ENCODE measurements at places on chromosomes 1 and 21.

DNA sequence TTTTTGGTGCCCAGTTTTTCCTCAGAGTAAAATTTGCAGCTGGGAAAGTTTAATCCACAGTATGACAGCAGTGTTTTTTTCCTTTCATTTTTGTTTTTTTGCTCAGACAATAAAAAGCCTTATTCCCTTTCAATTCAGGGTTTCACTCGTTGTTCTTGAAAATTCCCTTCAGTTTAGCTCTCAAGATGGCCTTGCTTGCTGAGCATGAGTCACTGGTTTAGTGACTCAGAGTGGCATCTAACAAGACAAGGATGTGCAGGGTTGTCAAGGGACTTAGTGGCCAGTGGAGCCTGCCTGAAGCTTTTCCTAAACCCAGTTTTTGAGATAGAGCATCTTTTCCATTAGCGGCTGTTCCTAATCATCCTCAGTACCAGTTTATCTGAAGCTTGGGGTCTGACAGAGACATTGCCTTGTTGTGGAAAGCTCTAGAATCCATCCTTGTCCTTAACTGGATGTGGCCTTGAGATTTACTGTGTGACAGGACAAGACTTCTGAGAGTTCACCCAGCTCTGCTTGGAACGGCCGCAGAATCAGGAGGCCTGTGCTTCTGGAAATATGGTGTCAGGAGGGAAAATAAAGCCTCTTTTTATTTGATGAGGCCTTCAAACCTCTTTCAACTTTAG lies 48.4 kb upstream of the DNAJC6 start:
- peak; percentile 59 for DNase-seq

DNA sequence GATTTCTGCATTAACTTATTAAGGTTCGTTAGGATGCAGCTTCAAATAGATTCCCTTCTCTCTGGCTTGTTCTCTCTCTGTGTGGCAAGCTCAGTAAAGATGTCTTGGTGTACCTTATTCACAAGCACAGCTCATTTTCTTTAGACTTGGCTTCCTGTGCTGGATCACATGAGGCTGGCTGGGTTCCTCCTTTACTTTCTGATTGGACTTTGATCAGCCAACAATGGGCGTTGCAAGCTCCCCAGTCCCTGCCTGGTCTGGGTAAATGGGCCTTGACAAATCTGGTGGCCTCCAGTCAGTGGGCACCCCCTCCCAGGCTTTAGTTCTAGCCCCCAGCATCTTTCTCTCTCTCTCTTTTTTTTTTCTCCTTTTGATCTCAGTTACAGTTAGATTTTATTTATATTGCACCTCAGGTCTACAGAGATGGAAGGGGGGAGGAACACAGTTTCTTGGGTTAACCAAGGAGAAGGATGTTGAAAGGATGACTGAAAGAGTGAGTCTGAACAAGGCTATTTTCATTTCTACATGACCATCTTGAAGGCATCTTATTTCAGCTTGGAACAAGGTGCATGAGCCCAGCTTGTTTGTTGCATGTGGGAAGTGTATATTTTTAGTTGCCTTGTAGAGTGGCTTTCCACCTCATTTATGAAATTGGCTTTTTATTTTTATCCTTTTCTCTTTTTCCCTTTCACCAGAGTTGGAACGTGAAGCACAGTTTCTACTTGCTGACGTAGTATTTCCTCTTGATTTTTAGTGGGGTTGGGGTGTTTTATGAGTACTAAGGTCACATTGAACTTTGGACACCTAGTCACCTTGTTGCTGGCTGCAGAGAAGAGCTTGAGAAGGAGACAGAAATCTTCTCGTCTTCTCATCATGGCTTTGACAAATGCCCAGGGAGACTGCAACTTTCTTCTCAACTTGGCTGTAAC lies 77.1 kb downstream of the PBX1 start:
- DNase-seq, result no peak

DNA sequence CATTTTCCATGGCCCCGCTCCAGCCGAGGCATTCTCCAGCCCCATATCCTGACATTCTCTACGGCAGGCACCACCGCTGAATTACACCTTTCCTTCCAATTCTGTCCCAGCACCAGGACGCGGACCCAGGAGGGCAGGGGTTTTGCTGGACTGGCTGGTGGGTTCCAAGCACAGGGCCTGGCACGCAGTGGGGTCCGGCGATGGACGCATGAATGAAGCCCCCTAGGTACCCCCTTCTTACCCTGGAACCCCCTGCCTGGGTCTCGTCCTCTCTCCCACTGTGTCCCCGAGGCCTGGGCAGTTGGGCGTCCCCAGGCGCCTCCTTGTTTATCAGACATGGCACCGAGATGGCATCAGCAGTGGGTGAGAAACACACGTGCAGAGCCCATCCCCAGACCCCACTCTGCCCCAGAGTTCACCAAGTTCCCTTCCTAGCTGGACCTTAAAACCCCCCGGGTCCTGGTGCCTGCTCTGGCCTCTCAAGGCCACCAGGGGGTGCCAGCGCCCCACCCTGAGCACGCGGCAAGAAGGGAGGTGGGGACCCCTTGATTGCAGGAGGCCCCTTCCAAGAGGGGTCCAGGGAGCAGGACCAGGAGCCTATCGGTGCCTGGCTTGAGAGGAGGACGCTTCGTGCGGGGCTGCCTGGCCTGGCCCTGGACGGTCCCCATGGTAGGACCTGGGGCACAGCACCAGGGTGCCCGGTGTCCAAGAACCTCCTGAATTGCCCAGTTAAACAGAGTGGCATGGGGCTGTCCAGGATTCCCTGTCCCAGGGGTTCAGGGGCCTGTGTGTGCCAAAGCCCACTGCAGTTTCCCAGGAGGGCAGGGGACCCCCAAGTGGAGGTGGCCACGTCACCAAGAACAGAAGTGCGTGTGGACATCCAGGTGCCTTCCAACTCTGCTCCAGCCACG lies 46.1 kb downstream of the MEGF6 start:
- DNase-seq, result no peak

- DNase-seq, result no peak
Measured at GRCh38 chr1:78153092-78153736, 107.4 kb downstream of the GIPC2 start.

GRCh38 chr1:178536329-178536728 lies 23.4 kb downstream of the TEX35 start:
- DNase-seq, result no peak

DNA sequence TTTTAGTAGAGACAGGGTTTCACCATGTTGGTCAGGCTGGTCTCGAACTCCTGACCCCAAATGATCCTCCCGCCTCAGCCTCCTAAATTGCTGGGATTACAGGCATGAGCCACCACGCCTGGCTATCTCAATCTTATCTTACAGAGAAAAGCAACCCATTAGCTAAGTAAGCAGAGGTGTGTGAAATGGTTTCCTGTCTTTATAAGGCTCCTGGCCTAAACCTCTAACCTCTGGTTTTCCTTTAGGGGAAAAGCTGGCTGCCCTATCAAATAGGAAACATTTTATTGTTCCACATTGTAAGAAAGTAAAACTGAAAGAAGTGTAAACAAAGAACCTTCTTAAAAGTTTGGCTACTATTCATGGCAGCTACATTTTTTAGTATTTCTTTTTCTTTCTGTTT lies 78.3 kb upstream of the MORC3 start:
- DNase-seq, result no peak

DNA sequence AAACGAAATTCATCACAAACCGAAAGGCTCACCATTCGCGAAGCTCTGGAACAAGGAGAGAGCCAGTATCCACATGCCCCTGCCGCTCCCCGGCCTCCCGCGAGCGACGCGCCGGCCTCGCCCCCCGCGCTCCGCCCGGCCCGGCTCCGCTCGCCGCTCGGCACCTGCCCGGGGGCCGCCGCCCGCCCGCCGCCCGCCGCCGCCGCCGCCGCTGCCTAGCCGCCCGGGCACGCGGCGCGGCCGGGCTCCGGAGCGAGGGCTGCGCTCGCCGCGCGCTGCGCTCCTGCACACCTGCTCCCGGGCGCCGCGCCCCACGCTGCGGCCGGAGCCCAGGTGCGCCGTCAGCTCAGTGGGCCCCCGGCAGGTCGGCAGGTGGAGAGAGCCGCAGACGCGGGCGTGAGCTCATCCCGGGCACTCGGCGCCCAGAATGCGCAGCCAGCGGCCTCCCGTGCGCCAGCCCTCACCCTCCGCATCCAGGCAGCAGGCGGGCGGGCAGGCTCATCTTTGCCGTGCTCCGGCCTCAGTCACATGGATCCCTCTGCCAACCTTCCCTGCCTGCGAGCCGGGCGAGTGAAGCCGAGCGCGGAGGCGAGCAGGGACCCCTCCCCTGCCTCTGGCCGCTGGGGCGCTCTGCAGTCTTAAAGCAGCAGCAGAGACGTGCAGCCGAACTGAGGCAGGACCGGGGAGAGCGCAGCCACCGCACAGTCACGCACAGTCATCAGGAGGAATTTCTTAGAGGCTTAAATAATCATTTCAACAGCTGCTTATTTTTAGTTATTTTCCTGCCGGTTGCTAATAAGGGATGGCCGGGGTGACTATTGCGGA lies at the start of gene DSCAM:
DSCAM (minus strand) TSS at position 572 of the 825 bp plus-strand sequence; CDS start at position 75, 497 bp downstream.
- DNase-seq, result no peak

Data from AG04449 (cell line).